ENCODE measurements at places on chromosomes 3 and 15.

DNA sequence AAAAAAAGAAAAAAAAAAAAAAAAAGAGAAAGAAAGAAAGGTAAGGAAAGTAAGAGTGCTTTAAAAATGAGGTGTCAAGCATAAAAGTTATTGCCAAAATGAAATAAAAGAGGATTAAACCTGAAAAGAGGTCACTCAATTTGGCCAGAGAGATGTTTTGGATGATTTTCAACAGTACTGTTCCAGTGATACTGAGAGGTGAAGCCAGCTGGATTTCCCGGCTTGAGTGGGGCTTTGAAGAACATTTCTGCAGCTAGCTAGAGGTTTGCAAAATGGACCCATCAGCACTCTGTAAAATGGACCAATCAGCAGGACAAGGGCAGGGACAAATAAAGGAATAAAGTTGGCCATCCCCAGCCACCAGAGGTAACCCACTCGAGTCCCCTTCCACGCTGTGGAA lies 128.5 kb downstream of the LSAMP start:
- no peak for DNase-seq

GRCh38 chr15:95454403-95455262 lies 875.9 kb upstream of the NR2F2 start:
- no peak for DNase-seq

GRCh38 chr15:88331291-88331690 lies 74.8 kb upstream of the NTRK3 start:
- no peak for DNase-seq

- no peak for DNase-seq
Observed at GRCh38 chr3:12286927-12287726, 1.7 kb upstream of the PPARG start.

DNA sequence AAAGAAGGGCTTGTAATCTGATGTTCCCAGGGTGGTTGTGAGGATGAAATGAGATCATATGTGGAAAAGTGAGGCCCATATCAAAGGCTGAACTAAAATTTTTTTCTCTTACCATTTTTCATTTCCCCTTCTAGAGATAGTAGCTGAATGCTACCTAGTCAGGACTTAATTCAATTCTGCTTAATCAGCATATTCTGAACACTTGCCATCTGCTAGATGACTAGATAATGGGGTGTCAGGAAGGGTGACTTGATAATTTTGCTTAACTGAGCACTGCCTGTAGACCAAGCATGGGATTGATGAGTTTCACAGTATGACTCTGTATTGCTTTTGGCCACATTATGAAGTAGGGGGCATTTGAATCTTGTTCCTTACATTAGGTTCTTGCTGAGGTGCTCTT lies 136.2 kb downstream of the CHST2 start:
- no peak for DNase-seq

DNA sequence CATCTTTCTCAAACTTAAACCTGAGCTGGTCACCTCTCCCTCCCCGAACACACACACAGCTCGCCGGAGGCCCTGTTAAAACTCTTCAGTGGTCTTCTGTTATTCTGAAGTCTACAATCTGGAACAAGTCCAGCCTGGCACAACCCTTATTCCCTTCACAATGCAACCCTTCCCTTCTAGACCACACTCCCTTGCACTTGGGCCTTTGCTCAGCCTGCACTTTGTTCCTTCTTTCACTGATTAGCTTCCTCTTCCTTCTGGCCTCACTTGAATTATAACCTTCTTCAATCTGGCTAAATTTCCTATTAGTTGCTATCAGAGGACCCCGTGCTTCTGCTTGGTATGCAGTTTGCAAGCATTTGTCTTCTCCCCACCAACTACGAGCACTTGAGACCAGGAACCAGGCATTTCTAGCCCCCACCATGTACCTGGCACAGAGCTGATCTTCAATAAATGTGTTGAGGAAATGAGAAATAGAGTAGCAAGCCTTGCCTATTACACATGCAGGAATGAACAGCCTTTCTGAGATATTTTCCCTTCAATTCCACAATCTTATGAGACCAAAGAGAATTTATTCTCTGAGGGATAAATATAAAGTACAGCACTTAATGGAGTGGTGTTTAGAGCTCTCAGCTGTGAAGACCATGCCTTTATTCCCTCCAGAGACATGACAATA lies 663.1 kb upstream of the ADAMTS9 start:
- DNase-seq = no peak

GRCh38 chr3:13790376-13791197 lies 89.3 kb downstream of the WNT7A start:
- DNase-seq = no peak

Data from kidney glomerular epithelial cell (primary cell).